ENCODE measurements at places on chromosomes 7 and 10.

- no peak for DNase-seq
Measured at GRCh38 chr10:131872827-131873375, 27.9 kb upstream of the PPP2R2D start.

DNA sequence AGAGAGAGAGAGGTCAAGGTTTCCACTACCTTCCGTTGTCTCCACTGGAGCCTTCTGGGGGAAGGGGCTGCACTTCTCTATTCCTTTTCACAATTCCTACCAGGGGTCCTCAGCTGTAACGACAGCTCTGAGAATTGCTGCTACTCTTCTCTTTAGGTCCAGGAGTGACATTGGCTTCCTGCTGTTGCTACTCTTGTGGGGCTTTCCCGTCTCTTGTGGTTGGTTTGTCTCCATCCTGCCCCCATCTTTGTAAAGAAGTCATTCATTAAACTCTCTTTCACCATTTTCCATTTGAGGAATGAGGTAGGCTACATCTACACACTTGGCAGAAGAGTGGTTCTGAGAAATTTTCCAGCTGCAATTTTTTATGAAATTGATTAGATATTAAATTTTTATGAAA lies 238.8 kb upstream of the LYZL1 start:
- DNase-seq: no peak

DNA sequence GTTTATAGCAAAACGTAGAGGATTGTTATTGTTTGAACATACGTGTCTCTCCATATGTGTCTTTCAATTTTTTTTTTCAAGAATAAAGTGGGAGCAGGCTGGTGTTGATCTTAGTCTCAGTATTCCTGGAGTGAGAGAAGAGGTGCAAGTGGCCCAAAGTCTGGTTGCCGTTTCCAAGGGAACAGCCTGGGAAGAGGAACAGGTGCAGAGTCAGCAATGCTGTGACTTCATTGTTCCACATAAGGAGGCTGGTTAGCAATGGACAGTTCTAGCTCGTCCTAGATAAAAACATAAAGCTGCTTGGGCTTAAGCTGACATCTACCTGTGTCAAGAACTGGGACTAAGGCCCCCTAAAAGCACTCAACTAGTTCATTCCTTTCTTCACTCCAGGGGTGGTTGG lies 626.6 kb upstream of the TPK1 start:
- DNase-seq: no peak

GRCh38 chr10:119502209-119502608 lies 40.3 kb downstream of the RGS10 start:
- DNase-seq: no peak

DNA sequence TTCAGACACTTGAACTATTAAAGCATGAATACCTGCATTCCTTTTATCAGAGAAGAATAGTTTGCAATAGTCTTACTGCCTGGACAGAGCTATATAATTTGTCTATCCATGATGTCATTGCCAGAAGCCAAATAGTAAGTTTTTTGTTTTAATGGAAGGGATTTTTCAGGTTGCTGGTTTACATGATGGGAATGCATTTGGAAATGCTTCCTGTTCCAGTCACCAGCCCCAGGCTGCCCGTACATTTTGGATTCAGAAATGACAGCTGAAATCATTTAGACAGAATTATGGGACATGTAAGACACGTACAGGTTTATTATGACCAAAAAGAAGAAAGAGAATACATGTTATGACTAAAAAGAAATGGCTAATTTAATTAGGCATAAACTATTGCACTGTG lies 293.1 kb downstream of the CDK14 start:
- no peak for DNase-seq

DNA sequence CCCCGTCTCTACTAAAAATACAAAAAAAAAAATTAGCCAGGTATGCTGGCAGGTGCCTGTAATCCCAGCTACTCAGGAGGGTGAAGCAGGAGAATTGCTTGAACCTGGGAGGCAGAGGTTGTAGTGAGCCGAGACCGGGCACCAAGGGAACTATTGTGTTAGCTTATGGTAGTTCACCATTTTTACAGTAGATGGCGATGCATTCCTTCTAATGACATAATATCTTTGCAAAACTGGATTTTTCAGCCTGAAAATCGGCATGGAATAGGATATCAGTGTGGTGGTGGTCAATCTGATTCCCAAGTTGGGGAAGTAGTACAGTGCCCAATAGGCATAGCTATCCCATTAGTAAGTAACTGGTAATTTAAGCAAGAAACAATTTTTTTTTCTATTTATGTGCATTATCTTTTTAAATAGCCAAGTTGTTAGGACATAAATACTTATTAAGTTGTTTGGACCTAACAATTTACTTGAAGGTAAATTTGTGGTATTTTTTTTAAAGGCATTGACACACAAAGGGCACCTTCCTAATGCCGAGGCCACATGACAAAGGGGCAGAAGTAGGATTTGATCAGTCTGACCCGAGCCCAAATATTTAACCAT lies 17.6 kb upstream of the IMPDH1 start:
- DNase-seq: no peak

DNA sequence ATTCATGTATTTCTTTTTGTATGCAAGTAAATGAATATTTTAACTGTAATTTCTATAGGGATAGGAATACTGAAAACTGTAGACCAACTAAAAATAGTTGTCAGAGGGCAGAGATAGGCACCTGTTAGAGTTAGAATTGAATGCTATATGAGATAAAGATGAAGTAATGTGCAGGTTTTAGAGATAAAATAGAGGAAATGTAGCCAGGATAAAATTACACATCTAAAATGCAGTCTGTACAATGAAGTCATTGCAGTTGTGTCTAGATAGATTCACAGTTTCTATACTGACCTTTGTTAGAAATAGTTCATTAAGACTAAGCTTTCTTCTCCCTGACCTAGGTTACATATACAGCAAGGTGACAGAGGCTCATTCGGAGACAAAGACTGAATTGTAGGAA lies 46.2 kb downstream of the SMNDC1 start:
- no peak for DNase-seq

GRCh38 chr7:133197972-133198544 lies 54.8 kb upstream of the EXOC4 start:
- DNase-seq: no peak

DNA sequence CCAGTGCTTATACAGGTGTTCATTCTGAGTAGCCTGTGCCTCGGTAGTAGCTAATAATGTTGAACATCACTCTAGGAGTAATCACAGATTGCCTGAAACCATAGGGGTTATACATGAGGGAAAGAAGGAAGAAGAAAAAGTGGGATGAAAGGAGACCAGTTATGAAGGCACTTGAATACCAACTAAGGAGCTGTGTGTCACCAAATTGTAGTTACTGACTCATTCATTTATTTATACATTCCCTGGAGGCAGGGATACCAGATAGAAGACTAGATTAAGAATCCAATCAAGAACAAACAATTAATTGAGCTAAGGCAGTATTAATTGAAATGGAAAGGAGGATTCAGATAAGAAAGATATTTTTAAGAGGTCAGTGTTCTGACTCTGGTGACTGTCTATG lies 129.6 kb upstream of the PRPS1L1 start:
- no peak for DNase-seq

DNA sequence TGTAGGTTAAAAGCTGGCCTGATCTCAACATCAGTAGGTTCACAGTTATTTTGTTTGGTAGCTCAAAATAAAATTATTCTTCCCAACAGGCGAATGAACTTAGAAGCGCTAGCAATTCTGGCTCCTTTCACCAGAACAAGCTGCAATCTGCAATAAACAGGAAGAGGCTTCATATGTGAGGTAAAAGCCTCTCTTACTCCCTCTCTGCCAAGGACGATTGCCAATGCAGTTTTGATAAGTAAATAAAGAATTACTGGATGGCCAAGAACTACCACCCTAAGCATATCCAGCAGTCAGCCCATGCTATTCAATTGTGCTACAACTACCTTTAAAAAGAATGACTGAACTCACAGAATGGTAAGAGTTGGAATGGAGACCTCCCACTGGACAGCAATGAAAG lies 150.0 kb upstream of the LAMB4 start:
- DNase-seq: no peak

DNA sequence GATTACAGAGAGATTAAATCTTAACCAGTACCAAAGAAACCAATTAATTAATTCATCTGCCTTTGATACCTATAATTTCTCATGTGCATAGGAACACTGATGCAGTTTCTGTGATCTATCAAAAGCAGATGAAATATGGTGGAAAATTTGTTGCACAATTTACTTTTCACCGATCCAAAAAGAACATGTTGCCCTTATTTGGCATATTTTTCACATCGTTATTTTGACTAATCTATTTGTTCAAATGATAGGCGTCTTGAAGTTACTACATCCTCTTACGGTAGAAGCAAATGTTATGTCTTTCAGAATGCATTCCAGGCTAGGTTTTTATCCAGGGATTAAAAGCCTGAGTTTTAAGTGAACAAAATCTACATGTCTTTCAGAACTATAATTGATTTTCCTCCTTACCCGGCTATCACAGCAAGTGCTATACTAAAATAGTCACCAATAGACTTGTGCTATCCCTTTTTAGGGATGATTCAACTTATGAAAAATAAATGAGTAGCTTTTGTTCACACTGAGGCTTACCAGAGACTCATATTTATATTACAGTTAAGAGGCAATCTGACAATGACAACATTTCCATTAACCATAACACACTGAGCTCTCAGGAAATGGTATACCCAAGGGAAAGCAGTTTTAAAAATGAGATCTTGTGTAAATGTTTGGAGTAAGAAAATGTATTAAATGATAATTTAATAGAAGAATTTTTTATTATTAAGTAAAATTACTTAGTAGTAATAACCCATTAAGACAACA lies 16.8 kb upstream of the TES start:
- no peak for DNase-seq

GRCh38 chr7:115678086-115678982 lies 352.2 kb downstream of the TFEC start:
- peak; percentile 9 for DNase-seq

DNA sequence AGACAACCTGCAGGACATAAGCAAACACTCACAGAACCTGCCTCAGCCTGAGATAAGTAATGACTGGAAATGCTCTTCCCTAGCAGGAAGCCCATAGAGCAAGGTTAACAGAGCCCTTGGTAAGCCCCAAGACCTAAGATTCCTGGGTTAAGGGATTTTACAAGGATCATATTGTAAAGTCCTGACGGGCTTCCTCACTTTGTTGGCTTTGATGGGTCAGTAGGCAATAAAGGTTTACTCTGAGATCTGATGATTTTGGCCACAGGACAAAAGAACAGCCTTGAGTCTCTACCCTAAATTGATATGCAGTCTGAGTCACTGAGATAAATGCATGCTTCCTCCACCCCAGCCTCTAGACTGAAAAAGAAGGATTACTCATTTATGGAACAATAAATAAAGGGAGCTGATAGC lies 270.8 kb downstream of the HTR7 start:
- DNase-seq: no peak

- DNase-seq: peak; percentile 94
Measured at GRCh38 chr7:45111298-45112223, at the start of gene TBRG4. Gene TBRG4 (minus strand): TSS chr7:45111697. CDS start chr7:45109237, 2,460 bp downstream.

- DNase-seq: no peak
Measured at GRCh38 chr10:127343821-127344220, 147.4 kb upstream of the INSYN2A start.

DNA sequence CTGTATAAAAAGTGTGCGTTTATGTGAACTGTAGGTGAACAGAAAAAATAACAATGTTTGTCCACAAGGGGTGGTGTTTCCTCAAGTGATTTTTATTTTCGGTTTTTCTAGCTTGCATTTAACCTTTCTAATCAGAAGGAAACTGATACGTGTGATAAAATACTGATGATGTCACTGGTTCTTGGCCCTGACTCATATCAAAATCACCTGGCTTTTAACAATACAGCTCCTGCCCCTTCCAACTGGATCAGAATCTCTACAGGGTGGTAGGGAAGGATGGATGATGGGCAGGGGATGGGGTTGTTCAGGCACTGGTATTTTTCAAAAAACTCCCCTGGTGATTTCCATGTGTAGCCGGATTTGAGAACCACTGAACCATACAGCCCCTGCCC lies 10.9 kb downstream of the NPFFR1 start:
- no peak for DNase-seq

- no peak for DNase-seq
Measured at GRCh38 chr10:71259815-71260501, 47.6 kb downstream of the UNC5B start.

DNA sequence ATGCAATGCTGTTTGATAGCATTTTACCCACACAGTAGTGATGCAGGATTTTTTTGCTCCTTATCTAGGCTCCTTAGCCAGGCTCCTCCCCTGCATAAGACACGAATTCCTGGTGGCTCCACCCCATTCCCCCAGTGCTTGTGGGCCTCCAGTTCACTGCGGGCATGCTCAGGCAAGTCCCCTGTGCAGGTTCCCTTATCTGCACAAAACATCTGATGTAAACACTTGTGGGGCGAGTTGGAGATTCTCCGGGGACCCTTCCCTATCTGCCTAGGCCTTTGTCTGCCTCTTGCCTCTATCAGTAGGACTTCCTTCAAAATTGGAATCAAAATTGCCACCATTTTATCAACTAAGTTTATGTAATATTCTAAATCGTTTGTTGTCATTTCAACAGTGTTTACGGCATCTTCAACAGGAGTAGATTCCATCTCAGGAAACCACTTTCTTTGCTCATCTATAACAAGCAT lies 5.4 kb upstream of the STK17A start:
- no peak for DNase-seq

- DNase-seq: no peak
Measured at GRCh38 chr10:32600317-32600716, 154.4 kb downstream of the CCDC7 start.

DNA sequence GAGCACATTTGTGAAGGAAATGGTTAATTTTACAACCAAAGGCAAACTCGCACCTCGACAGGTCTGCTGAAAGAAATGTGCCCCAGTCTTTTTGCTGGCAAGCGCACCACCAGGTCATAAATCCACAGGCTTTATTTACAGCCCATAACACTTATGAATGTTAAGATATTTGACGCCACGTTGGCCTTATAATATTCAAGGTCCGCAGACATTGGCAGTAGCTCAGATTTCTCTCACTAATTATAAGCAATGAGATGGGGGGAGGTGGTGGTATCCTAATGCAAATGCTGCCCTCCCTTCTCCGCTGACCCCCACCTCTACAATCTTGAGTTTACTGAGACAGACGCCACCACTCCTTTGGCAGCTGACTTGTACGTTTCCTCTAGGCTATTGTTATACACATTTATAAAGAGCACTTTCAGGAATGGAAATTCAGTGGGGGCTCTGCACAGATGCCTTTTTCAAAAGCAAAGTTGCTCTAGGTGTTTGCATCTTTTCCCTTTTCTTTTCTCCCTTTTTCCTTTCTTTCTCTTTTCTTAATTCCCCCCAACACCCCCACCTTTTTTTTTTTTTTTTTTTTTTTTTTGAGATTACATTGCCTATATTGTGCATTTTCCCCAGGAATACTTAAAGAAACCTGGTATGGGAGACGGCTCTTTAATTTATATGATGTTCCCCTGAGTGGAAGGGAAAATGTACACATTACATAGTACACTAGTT lies 6.7 kb downstream of the TCF7L2 start:
- no peak for DNase-seq
